ENCODE measurements at places on chromosomes 5 and 9.
A peak's percentile ranks its signal among the peaks of the same experiment; 100 is the strongest.

- DNase-seq: no peak
Measured at GRCh38 chr5:10519729-10520128, 44.1 kb upstream of the ANKRD33B start.

DNA sequence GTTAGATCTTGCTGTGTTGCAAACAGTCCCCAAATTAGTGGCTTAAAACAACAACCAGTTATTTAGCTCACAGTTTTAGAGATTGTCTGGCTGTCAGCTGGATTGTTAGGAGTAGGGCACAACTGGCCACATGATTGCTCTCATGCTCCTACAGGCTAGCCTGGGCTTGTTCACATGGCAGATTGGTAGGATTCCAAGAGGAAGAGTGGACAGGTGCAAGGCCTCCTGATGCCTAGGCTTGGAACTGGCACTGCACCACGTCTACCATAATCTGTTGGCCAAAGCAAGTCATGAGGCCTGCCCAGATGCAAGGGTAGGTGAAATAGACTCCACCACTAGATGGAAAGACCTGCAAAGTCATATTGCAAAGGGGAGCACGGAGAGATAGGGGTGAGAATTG is 76.4 kb downstream of the ACER2 start:
- DNase-seq: no peak

GRCh38 chr5:91281401-91281800 is 101.7 kb downstream of the ARRDC3 start:
- peak; percentile 90 for DNase-seq

- no peak for DNase-seq
Measured at GRCh38 chr5:178244576-178244975, 12.0 kb upstream of the PHYKPL start.

- no peak for DNase-seq
Measured at GRCh38 chr9:14936491-14936890, 26.3 kb upstream of the FREM1 start.

DNA sequence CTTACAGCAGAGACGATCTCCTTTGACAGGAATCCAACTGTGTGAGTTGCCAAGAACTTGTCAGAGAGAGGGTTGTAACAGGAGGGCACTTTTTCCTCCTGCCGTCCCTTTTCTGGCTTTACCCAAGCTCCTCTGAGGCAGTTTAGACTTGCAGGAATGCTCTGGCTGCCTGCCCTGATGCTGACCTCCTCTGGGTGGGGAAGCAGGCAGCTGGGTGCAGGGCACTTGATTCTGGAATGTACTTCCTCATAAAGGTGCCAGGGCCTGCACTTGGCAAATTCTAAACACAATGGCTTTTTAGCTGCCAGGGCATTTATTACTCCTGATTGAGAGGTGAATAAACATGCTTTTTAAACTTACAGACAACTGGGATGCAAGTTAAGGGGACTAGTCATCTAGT is 190.4 kb downstream of the EPB41L4A start:
- DNase-seq: peak; percentile 69

DNA sequence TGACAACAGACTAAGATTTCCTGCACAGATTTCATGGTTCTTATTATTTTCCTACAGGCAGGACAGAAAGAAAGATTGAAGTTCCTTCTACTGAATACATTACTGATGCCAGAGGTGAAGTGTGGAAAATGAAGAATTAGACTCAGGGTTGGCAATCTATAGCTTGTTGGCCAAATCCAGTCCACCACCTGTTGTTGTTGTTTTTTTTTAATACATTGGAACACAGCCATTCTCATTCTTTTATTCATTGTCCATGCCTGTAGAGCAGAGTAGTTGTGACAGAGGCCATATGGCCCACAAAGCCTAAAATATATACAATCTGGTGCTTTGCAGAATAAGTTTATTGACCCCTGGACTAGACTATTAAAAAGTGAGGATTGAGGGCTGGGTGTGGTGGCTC is 5.8 kb upstream of the PLPPR1 start:
- no peak for DNase-seq

- no peak for DNase-seq
Measured at GRCh38 chr9:136365775-136366222, 2.3 kb upstream of the DNLZ start.

- no peak for DNase-seq
Measured at GRCh38 chr5:146205499-146206202, 2.2 kb downstream of the RBM27 start.

Measured in endothelial cell of umbilical vein (primary cell).